Stimulated activated CD8-positive, alpha-beta memory T cell treated with anti-CD3 and anti-CD28 coated beads, Interleukin-2, amount 100 ng/mL, for 1 hour (primary cell): ENCODE measurements at places on chromosomes 2 and 18.

- DNase-seq, result no peak
These were observed 35.0 kb upstream of the EVA1A start for GRCh38 chr2:75595541-75596395.

DNA sequence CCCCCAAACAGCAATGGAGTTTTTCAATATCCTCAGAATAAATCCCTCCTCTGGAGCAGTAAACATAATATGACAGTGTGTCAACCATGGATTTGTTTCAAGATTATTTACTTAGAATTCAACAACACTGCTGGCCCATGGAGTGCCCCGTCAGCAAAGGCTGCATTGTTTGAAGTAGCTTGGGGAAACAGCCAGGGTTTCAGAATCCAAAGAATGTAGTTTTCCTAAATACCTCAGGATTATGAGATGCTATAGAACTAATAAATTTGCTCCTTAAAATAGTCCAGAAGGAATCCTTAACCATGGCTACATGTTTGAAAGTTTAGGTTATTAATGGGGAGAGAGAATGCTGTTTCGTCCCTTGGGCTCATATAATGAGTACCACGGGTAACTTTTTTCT, 13.1 kb upstream of the CETN1 start:
- no peak for DNase-seq

GRCh38 chr2:67066782-67067181, 330.4 kb upstream of the ETAA1 start:
- no peak for DNase-seq

DNA sequence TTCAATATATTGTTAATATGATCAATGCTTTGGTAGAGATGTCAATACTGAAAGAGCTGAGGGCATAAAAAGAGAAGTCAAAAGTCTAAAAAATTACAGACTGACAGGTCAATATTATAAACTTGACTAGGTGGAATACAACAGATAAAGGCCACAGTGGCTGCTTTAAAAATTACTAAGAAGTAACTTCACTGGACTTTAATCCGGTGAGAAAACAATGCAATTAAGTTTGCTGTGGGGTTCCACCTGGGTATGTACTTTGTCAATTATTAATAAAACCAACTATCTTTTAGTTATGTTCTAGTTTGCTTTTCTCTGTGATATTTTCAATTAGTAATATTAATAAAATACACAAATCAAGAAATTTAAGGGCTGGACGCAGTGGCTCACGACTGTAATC, 44.7 kb downstream of the RAPH1 start:
- DNase-seq, result no peak

- DNase-seq, result no peak
These were observed 3.4 kb downstream of the FBLN7 start for GRCh38 chr2:112141626-112142007.

DNA sequence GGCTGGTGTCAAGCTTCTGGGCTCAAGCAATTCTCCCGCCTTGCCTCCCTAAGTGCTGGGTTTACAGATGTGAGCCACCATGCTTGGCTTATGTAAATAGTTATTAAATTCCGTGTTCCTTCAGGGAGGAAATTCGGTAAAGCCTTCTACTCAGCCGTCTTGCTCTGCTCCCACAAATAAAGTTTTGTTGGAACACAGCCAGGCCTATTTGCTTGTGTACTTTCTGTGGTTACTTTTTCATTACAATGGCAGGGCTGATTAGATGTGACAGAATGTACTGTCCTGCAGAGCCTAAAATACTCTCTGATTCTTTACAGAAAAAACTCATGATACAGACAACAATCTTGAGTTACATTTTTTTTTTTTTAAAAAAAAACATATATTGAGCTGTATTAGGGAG, 68.8 kb upstream of the TACR1 start:
- no peak for DNase-seq
